ENCODE measurements at places on chromosomes 1 and 21.
A peak's percentile ranks its signal among the peaks of the same experiment; 100 is the strongest.

DNA sequence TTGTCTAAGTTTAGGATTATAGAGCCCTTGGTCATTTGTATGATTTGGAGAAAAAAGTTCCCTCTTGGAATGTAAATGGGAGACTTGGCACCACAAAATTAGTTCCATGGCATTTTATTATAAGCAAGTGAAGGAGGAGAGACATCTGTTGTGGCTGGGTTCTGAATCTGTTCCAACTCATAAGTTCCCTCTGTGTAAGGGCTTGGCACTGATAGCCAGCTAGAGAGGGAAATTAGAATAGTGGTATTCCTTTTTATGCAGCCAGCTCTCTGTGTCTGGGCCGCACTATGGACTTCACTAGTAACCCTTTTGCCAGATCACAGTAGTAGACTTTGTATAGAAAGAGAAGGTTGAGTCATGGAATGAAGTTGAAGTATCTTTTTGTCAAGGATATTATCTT lies 31.1 kb downstream of the GNAI3 start:
- DNase-seq = no peak

- DNase-seq = no peak
Measured at GRCh38 chr21:26840912-26841311, 4.3 kb downstream of the ADAMTS1 start.

GRCh38 chr1:111596499-111596898 lies 23.1 kb upstream of the RAP1A start:
- peak; percentile 63 for DNase-seq

DNA sequence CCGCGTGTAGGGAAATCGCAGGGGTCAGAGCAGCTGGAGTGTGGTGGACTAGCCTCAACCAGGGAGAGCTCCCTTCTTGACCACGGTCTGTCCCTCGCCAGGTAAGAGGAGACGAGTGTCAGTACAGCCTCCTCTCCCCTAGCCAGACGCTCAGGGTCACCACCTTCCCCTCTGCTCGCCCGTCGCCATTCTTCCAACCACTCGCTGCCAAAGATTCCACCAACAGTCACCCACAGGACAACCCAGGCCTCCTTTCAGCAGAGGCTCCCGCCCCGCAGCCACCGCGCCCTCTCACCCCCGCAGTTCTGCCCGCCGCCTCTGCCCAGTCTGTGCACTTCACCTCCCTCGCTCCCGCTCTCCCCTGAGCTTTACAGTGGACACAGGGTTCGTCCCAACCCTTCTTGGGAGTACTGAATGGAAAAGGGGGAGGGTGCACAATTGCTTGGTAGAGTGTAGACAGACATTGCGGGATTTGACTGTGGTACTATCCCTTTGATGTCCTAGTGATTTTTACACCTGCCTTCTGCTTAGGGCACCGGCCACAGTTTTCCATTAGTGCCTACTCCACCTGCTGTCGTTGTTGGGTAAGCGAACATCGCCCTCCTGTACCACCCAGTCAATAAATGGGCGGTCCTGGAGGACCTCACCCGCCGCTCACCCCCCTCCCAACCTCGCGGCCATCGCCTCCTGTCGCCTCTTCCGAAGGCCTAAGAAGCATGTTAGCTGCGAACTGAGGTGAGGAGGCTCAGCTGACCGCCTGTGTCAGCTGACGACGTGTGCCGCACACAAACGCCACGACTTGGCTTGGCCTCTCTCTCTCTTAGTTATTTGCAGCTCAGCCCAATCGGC lies 9.2 kb upstream of the NBPF11 start:
- no peak for DNase-seq

DNA sequence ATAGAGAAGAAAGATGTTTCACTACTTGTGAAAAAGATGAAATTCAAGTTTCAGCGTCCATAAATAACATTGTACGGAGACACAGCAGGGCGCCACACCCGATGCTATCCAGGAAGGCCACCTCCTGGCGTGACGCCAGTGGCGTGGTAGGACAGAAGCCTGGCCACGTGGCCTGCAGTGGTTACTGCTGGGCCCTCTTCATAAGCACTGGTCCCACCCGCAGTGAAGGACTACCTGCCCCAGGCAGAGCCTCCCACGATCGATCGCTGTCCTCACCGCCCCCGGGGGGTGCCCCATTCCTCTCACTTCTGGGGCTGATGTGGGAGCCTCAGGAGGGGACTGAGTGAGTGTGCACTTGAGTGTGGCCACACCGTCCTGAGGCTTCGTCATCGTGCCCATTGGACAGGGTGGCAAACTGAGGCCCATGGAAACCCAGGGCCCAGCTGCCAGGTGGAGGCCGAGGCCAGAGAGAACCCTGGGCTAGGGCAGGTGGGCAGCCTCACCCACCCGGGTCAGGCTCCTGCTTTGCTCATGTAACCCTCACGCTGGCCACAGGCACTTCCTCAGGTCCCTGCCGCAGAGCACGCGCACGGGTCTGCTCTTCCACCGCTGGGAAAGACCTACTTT lies 11.7 kb upstream of the HES5 start:
- DNase-seq = no peak

GRCh38 chr1:223332997-223333396 lies 31.0 kb downstream of the SUSD4 start:
- DNase-seq = no peak

DNA sequence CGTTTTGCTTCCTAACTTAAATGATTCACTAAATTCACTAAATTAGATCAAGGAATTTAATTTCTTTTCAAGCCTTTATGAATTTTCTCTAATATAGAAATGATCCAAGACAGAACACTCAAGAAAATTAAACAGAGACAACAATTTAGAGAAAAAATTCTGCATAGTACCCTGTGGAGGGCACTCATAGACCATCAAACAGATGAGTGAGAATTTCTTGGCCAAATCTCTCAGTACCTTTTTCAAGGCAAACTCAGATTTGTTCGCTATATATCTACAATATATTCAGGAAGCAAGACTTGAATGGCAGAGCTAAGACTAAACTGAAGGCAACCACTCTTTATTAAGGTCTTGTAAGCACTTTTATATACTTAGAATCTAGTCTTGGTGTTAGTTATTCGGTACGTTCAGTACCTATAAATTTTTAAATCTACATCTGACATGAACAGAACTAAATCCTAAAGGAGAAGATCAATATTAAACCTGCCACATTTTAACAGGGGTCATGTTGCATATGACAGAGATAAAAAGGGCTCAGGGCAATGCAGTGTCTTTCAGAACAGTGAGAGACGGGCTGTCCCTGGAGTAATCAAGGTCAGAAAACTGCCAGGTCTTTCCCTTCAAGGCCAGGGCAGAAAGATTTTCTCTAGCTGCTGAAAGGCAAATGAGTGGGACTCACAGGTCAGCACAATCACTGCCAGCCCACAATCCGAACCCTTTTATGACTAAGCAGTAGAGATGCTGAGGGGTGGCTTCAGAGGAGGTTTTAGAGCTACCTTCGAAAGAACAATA lies 118.8 kb upstream of the TMPRSS15 start:
- DNase-seq = no peak

DNA sequence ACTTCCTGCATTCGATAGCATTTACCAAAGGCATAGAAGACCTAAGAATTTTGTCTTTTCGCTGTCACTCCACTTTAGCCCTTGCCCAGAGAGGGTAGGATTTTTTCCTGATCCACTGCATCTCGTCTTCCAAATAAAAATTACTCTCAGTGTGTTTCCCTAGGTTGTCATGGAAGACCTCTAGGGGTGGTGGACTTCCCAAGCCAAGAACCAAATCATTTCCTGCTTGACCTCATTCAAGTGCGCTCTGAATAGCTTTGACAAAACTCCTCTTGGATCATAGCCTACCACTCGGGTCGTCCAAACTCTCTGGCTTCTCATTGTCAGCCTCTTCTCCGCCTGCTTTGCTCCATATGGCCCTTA lies 431 bp upstream of the C1orf52 start:
- DNase-seq = no peak

- DNase-seq = no peak
Measured at GRCh38 chr1:1883092-1883873, 7.6 kb downstream of the GNB1 start.

DNA sequence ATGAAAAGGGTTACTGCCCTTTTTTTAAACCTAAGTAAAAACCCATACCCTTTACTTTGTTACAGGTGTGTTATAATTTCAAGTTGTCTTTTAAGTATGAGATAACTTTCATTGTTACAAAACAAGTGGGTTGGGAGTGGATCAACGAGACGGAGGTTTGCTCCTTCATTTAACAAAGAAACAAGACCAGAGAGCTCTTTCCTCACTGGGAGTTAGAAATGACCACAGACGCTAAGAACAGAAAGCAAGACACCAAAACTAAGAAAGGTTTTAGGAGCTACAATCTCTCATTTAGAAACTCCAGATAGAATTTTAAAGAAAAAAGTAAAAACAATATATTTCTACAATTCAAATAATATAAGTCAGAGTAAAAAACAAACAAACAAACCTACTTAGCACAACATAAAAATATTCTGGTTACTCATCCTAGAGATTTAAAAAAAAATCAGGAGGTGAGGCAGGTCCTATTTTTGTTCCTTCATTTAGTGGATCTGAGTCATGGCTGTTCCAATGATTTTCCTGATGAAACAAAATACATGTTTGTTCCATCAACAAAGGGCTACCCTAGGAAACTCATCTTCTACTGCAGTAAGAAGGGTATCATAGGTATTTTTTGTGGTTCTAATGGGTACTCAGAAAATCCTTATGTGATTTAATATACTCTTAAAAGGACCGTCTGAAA lies 33.0 kb downstream of the APP start:
- no peak for DNase-seq

GRCh38 chr1:153277852-153278251 lies 18.4 kb downstream of the LORICRIN start:
- peak; percentile 46 for DNase-seq
